ENCODE measurements at places on chromosomes 6 and 20.
A peak's percentile ranks its signal among the peaks of the same experiment; 100 is the strongest.

GRCh38 chr20:35908007-35908406 is 46.3 kb downstream of the SCAND1 start:
- no peak for DNase-seq

GRCh38 chr20:32052090-32052777 is at the start of gene HCK:
TSS of gene HCK (plus strand) at chr20:32052242.
- no peak for DNase-seq

- peak; percentile 77 for DNase-seq
Measured at GRCh38 chr6:14784596-14785492, 461.0 kb upstream of the JARID2 start.

DNA sequence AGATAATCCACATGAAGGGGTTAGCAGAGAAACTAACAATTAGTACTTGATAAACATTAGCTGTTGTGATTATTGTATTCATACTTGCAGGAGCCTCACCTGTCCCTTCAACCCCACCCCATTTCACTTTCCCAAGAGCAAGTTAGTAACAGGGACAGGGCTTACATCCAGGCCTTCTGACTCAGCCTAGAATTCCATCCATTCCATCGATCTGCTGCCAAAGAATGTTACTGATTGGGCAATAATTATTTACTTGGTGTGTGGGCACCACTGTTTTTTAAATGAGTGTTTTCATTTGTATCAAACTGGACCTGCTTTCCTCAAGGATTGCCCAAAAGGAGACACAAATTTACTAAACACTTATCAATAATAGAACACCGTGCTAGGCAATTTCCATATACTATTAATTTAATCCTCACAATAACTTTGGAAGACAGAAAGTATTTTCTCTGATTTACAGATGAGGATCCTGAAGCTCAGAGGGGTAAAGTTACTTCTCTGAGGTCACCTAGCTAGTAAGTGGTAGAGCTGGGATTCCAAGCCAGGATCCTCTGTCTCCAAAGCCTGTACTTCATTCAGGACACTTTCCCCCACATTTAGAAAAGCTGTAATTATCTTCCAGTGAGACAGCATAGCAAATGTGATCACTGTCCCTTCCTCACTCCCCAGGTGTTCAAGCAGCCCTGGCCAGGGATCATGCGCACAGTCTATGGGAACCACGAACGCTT is 32.8 kb downstream of the GSS start:
- DNase-seq, result no peak

DNA sequence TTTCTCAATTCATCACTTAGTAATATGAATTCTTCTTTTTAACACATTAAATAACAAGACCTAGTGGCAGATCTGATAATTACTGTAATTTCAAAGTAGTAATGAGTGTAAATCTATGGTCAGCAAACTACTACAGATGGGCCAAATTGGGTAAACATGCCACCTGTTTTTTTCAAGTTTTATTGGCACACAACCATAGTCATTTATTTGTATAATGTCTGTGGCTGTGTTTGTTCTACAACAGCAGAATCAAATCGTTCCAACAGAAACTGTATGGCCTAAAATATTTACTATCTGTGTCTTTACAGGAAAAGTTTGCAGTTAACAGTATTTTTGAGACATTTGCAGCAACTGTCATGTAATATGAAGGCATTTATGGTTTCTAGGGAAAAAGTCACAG is 86.1 kb upstream of the EYA2 start:
- DNase-seq, result no peak

- no peak for DNase-seq
Measured at GRCh38 chr6:137044366-137045221, at the start of gene IL20RA. TSS of gene IL20RA (minus strand) at chr6:137044965. CDS start at chr6:137044728, 237 bp downstream.

GRCh38 chr20:23189854-23190253 is 103.7 kb upstream of the CD93 start:
- no peak for DNase-seq

DNA sequence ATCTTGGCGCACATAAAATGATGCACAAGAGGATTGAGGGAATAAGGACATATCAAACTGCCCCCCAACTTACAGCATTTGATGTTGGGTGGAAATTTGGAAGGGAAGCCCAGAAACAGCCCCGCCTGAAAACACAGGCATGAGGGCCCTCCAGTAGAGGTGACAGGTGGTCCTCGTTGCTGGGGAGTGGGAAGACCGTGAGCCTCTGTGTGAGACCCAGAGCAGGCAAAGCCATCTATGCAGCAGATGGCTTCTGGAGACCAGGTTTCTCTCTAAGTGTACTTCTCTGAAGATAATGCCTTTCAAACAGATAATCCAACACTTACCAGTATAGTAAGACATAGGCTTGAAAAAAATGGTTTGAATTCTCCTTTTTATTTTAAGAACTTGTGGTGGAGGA is 132.2 kb upstream of the INSM1 start:
- DNase-seq, result no peak

DNA sequence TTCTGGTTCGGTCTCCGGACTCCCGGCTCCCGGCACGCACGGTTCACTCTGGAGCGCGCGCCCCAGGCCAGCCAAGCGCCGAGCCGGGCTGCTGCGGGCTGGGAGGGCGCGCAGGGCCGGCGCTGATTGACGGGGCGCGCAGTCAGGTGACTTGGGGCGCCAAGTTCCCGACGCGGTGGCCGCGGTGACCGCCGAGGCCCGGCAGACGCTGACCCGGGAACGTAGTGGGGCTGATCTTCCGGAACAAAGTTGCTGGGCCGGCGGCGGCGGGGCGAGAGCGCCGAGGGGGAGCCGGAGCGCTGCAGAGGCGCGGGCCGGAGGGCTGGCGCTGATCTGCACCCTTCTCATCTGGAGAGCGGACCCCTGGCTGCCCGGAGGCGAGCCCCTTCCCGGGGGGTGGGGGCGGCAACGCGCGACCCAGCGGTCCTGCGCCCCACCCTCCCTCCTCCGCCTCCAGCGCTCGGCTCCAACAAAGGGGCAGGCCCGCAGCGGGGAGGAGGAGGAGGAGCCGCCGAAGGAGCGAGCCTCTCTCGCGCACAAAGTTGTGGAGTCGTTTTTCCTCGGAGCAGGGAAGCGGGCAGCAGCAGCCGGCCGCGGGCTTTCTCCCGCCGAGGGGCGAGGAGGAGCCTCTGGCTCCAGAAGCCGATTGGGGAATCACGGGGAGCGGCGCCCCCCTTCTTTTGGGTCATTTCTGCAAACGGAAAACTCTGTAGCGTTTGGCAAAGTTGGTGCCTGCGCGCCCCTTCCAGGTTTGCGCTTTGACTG is at the start of gene UTRN:
UTRN (plus strand) TSS at position 553 of the 765 bp plus-strand sequence. CDS start 6,494 bp downstream, outside the sequence.
- no peak for DNase-seq

DNA sequence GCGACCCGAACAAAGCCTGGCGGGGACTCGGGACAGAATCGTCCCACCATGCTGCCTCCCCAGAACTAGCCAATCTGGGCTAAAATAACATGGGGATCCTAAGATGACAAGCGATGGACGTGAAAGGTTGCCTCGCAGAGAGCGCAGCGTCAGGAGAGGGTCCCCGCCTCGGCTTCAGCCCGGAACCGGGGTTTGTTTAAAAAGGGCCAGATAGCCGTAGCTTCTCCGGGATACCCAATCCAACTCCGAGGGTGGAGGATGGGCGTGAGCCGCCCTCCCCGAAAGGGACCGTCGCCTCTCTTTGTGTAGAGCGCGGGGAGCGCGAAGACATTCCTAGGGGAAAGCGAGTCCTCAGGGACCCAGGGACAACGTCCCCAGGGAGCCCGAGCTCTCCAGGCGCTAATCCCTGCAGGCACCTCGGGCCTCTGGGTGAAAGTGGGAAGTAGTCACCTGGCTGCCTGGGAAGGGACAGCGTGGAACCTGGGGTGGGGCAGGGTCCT is 643 bp downstream of the CD24 start:
- DNase-seq, result peak; percentile 39

DNA sequence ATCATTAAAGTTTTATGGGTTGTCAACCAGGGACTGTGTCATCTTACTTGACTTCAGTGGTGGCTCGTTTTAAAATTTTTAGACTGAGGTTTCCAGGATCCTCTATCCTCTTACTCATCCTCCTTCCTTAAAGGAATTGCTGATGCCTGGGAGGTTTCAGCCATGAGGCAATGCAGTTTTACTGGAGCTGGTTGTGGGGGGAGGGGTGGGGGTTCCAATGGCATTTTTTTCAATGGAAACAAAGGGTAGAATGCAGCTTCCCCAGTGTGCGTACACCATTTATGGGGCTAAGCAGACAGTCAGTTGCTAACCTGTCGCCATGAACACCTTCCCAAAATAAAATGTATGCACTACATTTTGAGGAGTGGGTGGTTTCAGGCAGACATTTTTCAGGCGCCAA is 88.0 kb downstream of the METTL24 start:
- no peak for DNase-seq

DNA sequence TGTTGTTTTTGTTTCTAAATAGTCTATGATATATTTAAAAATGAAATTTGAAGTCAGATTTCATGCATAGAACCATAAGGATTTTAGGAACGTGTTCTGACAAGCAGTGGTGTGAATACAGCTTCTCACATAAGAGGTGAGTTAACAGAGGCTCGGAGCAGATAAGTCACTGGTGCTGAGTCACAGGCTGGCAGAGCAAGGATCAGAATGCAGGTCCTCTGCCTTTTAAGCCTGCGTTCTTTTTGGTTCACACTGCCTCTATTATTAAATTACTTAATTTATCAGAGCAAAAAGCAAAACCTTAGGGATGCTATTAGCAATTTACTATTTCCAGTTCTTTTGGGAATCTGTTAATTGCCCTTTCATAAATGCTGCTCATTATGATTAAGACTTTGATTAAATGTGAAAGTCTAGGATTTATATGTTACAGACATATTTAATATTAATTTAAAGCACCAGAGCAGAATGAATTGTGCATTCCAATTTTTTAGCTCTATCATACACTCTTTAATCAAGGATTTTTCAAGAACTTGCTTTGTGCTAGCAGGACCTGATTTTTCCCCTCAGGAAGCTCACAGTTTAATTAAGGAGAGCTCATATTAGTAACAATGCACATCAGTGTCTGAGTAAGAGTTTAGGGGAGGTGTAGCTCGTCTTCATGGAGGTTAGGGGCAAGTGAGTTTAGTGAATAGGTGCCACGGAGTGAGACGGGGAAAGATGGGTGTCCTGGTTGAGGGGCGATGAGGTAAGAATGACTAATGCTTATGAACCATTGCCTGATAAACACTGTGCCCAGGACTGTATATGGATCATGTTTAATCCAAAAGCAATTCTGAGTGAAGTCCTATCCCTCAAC is 212.7 kb upstream of the AGPAT4 start:
- DNase-seq, result no peak

- no peak for DNase-seq
Measured at GRCh38 chr6:112761740-112762139, 414.6 kb downstream of the RFPL4B start.

- no peak for DNase-seq
Measured at GRCh38 chr6:40876336-40876735, 162.7 kb downstream of the UNC5CL start.

- DNase-seq, result no peak
Measured at GRCh38 chr6:118574051-118574865, 26.2 kb downstream of the PLN start.

DNA sequence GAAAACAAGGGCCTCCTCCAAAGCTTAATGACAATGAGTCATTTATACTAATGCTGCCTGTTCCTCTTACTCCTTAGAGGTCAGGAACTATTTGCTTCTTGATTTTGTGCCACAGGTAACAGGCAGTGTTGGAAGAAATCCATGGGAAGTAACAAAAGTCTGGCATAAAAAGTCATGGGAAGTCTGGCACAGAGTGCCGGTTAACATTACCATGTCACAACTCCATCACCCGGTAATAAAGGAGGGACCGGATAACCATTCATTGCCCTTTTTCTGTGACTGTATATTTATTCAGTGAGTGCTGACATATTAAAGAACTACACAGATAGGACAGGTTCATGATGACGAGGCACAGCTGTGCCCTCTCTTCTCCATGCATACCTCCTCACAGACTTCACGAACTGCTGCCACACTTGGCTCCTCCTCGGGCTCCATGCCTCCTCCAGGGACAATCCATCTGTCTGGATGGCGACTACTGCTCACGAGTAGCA is 50.9 kb downstream of the NUDT3 start:
- no peak for DNase-seq

GRCh38 chr6:158969148-158969547 is 30.9 kb downstream of the RSPH3 start:
- DNase-seq, result no peak

GRCh38 chr6:69705954-69706353 is 90.9 kb downstream of the LMBRD1 start:
- no peak for DNase-seq

DNA sequence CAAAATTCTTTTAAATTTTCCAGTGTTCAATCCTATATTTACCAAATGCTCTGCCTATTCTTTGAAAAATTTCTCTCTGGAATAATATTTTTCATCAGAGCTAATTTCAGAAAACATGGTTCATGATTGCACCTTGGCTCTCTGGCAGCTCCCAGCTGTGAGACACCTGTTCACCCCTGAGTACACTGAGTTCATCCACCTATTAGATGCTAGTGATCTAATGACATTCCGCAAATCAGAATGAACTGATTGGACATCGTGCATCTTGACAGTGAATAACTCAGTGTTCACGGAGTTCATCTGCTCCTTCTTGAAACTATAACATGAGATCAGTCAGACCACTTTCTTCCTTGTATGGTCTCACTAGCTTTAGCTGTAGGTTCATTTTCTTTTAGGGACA is 3.9 kb upstream of the SHPRH start:
- DNase-seq, result no peak

DNA sequence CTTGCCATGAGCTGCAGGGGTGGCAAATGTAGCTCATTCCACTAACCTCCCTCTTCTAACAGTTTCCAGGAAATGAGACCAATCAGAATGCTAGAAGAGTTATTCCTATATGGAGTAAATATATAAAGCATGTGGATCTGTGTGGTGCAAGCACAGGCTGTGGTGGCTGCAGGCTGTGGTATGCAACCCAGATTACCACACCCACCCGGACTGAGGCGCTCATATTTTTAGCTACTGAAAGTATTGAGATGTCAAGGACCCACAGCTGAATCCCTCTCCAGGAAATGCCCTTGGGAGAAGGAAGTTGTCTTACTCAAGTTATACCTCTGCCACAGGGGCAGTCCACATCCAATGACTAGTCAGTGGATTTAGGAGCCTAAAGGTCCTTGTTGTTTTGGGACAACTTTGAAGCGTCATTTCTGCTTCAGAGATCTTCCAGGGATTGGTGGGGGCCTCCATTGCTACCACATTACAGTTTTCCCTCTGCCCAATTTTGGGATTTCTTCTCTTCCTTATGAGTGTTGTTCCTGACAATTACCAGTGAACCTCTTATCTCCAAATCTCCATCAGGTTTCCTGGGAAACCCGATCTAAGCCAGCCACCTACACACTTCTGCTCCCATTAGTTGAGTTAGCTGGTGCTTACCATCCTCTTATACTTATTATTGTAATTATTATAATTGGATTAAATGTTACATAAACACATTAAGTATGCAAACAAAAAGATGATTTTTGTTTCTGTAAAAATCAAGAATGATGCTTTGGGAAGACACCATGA is 12.1 kb upstream of the REPS1 start:
- no peak for DNase-seq

- DNase-seq, result no peak
Measured at GRCh38 chr20:57536771-57537724, 12.1 kb upstream of the CTCFL start.

GRCh38 chr6:28330041-28330440 is 5.9 kb downstream of the ZSCAN31 start:
- DNase-seq, result no peak

Data from NCI-H2107 (cell line).